Activated CD8-positive, alpha-beta memory T cell treated with anti-CD3 and anti-CD28 coated beads for 48 hours (primary cell): ENCODE measurements at places on chromosomes 5 and 9.

GRCh38 chr9:4489919-4490704 lies at the start of gene SLC1A1:
TSS of gene SLC1A1 (plus strand) at chr9:4490468. CDS start at chr9:4490680, 212 bp downstream.
- no peak for DNase-seq

DNA sequence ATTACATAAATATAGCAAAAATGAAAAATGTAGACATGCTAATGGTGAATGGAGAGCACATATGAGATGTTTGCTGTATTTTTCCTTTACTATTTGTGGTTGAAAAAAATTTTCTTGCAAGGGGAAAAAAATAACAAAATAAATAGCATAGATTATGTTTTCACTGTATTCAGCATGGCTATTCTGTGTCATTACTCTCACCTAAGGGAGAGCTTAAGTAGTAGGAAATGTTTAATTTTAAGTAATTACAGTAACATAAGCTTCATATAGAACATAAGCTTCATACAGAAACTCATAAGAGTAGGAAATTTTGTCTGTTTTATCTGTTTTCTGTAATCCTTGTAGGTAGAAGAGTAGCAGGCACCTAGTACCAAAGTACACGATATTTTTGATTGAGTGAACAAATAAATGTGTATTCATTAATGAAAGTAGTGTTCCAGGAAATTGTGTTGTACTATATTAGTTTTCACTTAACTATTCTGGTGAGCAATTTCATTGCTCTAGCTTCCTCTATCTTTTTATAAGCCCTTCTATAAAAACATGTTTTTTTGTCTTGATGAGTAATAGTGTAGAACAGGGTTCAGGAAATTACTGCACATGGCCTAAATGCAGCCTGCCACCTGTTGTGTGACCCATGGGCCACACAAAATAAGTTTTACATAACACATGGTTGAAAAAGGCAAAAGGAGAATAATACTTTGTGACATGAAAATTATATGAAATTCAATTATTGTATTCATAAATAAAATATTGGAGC lies 1025.0 kb upstream of the CDH10 start:
- no peak for DNase-seq

- no peak for DNase-seq
These were observed 113.2 kb downstream of the STK32A start for GRCh38 chr5:147348046-147348445.

GRCh38 chr5:143923634-143924266 lies 111.8 kb downstream of the HMHB1 start:
- DNase-seq: no peak

- no peak for DNase-seq
These were observed 182.2 kb downstream of the MCTP1 start for GRCh38 chr5:95102687-95103086.
